ENCODE measurements at places on chromosomes 1 and 21. TPM values are rescaled to one million over a fixed set of nuclear protein-coding genes. Genes with fewer than 3 reads are reported as not detected.

- H3K27ac ChIP-seq, result no peak overlapping the region
- peaks cover 28% of the 10 kb centered on the region for H3K36me3 ChIP-seq
- peaks cover 100% of the 10 kb centered on the region for H3K4me1 ChIP-seq
- no peak overlapping the region for H3K4me3 ChIP-seq
- H3K27me3 ChIP-seq, result no peaks in the 10 kb centered on the region
Measured at GRCh38 chr1:167499106-167499505, 19.2 kb downstream of the CD247 start.

The SLC25A34 gene
- 0.93 TPM for total RNA-seq

The SPRR1B gene
- total RNA-seq, result not detected

GRCh38 chr1:111503585-111504060 lies at the start of the genes ADORA3 and TMIGD3:
TSS of gene ADORA3 (minus strand) at chr1:111503633. CDS start at chr1:111503354, 279 bp downstream.
TSS of gene TMIGD3 (minus strand) at chr1:111503633. CDS start at chr1:111503354, 279 bp downstream.
- H3K4me1 ChIP-seq, result peaks cover 59% of the 10 kb centered on the region
- H3K27me3 ChIP-seq, result no peaks in the 10 kb centered on the region
- DNase-seq, result no peak
- no peak within 1 kb of the TSS for H3K27ac ChIP-seq
- H3K4me3 ChIP-seq, result no peak within 1 kb of the TSS
- H3K36me3 ChIP-seq, result no peaks in the 10 kb centered on the region

DNA sequence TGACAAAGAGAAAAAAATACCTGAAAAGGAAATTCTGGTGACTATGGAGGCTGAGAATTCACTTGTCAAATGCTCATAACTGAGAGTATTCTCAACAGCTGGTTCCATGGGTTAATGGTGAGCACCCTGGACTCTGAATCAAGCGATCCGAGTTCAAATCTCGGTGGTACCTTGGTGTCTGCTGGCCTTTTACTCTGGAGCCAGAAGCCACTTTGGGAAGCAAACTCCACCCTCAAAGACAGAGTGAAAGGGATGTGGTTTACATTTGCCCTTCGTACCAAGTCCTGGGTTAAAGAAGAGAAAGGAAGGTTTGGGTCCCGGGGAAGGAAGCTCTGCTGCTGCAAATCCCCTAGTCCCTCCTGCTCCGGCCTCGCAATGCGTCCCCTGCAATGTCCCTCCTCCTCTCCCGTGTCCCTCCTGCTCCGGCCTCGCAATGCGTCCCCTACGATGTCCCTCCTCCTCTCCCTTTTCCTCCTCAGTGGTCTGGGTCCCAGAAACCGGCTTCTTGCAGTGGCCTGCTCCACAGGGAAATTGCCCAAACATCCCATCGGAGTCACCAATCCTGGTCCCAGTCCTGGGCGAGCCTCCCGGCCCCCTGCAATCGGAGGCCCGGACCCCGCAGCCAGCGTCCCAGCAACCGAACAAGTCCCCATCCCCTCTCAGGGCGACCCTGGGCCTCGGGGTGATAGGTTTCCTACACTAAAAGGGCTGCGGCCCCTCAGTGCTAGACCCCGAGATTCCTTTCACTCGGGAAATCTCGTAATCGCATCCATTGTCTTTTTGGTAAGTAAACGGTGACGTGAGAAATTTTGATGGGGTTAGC lies 129.4 kb downstream of the PPIAL4G start:
- H3K4me3 ChIP-seq, result no peak overlapping the region
- peaks cover 4% of the 10 kb centered on the region for H3K27me3 ChIP-seq
- no peak for DNase-seq
- H3K4me1 ChIP-seq, result no peaks in the 10 kb centered on the region
- H3K27ac ChIP-seq, result no peak overlapping the region
- no peaks in the 10 kb centered on the region for H3K36me3 ChIP-seq

The SYNC gene
- total RNA-seq, result not detected

DNA sequence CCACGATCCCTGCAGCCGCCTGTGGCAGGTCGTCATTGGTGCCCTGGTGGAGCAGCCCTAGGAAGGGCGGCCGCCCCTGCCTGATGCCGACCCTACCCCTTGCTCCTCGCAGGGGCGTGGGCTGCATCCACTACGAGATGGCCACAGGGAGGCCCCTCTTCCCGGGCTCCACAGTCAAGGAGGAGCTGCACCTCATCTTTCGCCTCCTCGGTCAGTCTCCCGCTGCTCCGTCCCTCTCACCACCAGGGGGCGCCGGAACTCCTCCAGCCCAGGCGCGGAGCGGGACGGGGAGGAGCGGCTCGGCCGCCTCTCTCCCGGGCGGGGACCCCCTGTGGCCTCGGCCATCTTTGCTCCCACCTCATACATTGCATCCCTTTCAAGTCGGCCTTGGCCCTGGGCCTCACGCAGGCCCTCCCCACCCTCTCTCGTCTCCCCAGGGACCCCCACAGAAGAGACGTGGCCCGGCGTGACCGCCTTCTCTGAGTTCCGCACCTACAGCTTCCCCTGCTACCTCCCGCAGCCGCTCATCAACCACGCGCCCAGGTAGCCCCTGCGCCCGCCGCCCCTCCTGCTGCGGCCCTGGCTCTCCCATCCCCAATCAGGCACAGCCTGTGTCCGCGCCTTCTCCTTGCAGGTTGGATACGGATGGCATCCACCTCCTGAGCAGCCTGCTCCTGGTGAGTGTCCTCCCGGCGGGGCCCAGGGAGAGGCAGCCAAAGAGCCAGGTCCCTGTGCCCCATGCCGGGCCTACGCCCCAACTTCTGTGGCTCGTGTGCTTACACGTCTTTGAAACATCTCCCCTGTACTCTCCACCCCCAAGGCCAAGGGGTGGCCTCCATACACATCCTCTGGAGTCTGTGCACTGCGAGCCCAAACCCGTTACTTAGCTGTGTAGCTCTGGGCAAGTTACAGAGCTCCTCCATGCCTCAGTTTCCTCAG lies 24.7 kb downstream of the CDK18 start:
- no peaks in the 10 kb centered on the region for H3K4me1 ChIP-seq
- no peak overlapping the region for H3K4me3 ChIP-seq
- DNase-seq, result peak; percentile 82
- H3K27me3 ChIP-seq, result no peaks in the 10 kb centered on the region

GRCh38 chr1:73800376-73800775 lies 397.6 kb downstream of the LRRIQ3 start:
- H3K36me3 ChIP-seq, result no peaks in the 10 kb centered on the region
- H3K4me3 ChIP-seq, result no peak overlapping the region
- no peaks in the 10 kb centered on the region for H3K4me1 ChIP-seq
- no peak for DNase-seq
- H3K27ac ChIP-seq, result no peak overlapping the region

- no peak overlapping the region for H3K4me3 ChIP-seq
- no peaks in the 10 kb centered on the region for H3K36me3 ChIP-seq
- H3K4me1 ChIP-seq, result peaks cover 4% of the 10 kb centered on the region
Measured at GRCh38 chr21:37041706-37042271, 31.1 kb downstream of the PIGP start.

The CHI3L1 gene
- not detected for total RNA-seq

- H3K4me1 ChIP-seq, result peaks cover 6% of the 10 kb centered on the region
- no peak overlapping the region for H3K27ac ChIP-seq
- peaks cover 24% of the 10 kb centered on the region for H3K27me3 ChIP-seq
- no peaks in the 10 kb centered on the region for H3K36me3 ChIP-seq
- H3K4me3 ChIP-seq, result no peak overlapping the region
Measured at GRCh38 chr1:22350924-22351767, 100.5 kb upstream of the ZBTB40 start.

DNA sequence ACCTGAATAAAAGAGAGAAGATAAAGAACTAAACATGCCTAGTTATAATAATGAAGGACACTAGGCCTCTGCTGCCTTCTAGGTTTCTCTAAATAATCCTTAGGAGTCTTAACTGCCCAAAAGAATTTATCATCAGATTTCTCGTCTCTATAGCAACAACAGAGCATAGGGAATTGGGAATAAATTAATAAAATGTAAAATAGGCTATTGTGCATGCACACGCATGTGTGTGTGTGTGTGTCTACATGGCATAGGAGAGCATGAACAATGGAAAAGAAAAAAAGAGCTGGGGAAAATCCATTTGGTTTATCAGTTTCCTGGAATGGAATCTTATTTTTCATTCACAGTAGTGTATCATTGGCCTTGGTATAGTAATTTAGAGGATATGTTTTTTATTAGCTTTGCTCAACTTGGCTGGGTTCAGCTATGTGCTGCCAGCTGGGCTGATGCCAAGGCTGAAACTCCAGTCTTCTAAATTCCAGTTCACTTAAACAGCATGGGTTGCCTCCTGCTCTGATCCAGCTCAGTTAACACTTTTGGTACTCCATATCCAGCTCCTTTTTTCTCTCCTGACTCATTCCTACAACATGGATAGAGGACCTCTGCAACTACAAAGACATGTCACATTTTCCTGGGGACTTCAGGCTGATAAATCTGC lies 80.6 kb upstream of the SLFNL1 start:
- no peaks in the 10 kb centered on the region for H3K4me1 ChIP-seq
- H3K27ac ChIP-seq, result no peak overlapping the region
